ENCODE measurements at places on chromosomes 7 and 10.

DNA sequence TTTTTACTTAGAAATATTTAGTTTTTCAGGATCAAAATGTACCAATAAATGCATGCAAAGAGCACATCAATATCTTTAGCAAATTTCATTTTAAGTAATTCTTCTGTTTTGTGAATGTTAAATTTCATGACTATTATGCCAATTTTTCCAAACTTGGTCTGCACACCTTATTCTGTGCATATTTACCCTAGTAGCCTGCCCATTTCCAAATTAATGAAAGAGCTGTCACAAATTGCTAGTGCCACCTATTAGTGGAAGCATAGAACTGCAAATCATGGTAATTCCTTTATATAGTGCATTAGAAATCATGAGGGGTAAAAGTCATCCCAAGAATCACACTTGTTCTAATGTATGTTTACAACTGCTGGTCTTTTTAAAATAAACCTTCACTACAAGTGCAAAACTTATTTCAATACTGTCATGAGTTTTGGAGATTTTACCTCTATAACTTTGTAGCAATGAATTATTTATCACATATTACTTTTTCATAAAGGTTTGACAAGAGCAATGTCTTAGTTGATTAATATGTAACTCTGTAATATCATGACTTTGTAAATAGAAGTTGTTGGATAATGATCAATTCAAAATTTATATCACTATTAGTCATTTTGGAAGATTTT, 5.7 kb downstream of the SEMA3A start:
- no peak for DNase-seq

GRCh38 chr7:105838627-105839231, 37.7 kb downstream of the ATXN7L1 start:
- DNase-seq = no peak

GRCh38 chr7:129898502-129899160, 54.1 kb downstream of the UBE2H start:
- no peak for DNase-seq

DNA sequence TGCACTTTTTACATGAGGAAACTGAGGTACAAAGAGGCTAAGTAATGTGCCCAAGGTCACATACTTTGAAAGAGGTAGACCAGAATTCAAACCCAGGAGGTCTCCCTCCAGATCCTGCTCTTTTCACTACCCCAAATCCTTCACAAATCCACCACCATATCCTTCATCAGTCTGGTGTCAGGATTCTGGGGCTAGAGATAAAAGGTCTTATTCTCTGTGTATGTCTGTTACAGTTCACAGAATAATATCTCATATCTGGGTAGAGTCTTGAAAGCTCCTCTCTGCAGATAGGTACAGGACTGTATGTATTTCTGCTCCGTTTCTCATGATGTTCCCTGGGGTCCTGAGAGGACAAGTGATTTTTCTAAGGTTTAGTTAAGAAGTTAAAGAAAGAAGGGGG, 4.9 kb downstream of the PIK3CG start:
- DNase-seq = no peak

- no peak for DNase-seq
Measured at GRCh38 chr7:90709501-90710465, 113.7 kb downstream of the CDK14 start.

- DNase-seq = no peak
Measured at GRCh38 chr10:87552248-87552929, 47.7 kb downstream of the MINPP1 start.

GRCh38 chr7:11313801-11314200, 340.1 kb downstream of the PHF14 start:
- no peak for DNase-seq

DNA sequence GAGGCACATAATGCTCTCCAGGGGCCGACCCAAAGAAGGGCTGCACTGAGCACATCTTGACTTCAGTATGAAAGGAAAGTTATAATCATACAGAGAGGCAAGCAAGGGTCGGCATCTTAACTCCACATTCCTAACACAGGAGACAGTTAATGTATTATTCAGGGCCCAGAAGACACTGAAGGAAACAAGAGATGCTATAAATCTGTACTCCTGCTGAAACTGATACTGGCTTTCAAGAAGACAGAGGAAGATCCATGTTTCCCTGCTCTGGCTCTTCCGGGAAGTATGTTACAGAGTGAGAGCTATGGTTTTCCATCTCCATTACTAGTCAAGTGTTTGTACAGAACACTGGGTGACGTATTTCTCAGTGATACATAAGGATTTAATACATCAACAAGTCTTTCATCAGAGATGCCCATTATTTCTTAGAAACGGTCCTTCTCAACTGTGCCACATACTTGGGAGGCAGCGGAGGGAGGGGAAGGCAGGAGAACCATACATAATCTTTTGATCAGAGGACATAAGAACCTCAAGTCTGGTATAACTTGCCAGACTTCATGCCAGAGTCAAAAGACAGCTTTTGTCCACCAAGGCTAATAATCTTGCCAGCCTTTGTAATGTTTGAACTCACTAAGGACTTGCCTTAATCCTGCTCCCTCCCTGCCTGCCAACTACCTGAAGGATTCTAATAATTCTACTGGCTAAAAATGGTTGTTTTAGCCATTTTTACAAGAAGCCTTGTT, 58.1 kb downstream of the ENO4 start:
- DNase-seq = no peak

GRCh38 chr7:2968176-2968575, 75.5 kb downstream of the CARD11 start:
- no peak for DNase-seq

DNA sequence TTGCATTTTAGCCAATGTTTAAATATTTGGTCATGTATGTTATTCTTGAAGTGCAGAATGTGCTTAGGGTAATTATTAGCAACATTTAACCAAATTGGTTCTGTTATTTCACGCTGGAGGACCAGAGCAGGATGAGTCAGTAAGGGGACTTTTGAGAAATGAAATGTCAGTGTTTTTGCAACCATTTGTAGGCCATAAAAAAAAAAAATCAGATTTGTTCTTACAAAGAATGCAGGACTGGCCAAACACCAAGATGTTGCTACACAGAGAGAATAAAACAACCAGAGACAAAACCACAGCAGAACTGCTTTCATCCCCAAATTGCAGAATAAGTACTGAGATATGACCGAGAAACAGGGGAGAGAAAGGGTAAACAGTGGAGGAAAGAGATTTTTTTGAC, 62.1 kb downstream of the TPST1 start:
- DNase-seq = no peak

DNA sequence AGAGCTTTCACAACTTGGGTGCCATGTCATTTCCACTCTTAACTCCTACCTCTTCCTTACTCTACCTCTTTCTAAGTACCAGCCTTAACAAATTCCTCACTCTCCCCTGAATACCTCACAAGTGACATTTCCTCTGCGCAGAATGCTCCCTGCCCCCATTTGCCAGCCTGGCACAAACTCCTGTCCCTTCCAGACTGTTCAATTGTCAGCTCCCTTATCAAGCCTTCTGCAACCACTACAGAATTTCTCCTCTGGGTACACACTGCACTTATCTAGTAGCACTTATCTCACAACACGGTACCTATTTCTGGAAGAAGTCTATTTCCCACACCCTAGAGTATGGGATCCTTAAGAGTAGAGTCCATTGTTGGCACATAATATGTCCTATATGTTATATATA, 39.1 kb upstream of the ANAPC16 start:
- no peak for DNase-seq

DNA sequence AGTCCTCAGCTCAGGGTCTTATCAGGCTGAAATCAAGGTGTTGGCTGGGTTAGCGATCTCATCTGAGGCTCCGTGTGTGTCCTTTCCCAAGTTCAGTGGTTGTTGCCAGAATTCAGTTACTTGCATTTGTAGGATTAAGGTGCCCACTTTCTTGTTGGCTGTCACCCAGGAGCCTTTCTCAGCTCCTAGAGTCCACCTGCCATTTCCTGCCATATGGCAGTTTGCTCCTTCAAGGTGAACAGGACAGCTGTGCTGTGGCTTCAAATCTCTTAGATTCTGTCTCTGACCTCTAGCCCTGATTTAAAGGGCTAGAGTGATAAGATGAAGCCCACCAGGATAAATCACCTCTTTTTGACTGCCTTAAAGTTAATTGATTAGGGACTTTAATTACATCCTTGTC, 1.0 kb upstream of the HIF1AN start:
- no peak for DNase-seq

GRCh38 chr7:138258197-138258559, 181.9 kb downstream of the AKR1D1 start:
- DNase-seq = no peak

- DNase-seq = no peak
Measured at GRCh38 chr7:71706597-71706975, 574.6 kb downstream of the GALNT17 start.

GRCh38 chr7:90495241-90495640, 25.8 kb downstream of the PTTG1IP2 start:
- no peak for DNase-seq

- no peak for DNase-seq
Measured at GRCh38 chr10:119515511-119516045, 26.9 kb downstream of the RGS10 start.

DNA sequence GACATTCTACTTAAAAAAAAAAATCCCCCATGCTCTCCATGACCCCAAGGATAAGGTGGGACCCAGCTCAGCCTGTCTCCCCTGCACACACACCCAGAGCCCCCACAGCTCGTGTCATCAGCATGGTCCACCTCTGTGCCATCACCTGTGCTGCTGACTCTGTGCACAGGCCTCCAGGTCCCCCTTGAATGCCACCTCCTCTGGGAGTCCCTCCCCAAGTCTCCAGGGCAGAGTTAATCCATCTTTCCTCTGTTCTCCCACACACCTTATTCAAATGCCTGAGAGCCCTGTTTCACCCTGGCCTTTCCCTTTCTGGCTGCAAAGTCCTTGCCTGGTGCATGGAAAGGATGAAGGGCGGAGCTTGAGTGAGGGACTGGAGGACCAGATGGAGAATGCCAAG, 194.1 kb upstream of the LYZL2 start:
- no peak for DNase-seq

- DNase-seq = no peak
Measured at GRCh38 chr7:150801946-150802771, 1.6 kb downstream of the TMEM176A start.

GRCh38 chr7:14380881-14381280, 391.4 kb upstream of the ETV1 start:
- no peak for DNase-seq

DNA sequence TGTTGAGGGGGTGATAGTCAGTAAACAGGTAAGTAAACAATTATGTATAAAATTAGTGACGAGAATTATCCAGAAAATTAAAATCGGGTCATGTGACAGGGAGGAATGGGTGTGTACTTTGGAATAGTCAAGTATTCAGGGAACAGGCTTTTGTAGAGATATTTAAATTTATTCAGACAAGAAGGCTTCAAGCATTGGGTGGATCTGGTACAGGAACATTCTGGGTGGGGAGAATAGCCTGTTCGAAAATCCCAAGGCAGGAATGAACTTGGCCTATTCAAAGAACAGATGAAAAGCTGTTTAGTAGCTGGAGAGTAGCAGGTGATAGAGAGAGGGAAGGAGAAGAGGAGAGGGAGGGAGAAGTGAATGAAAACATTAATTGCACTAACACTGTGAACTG, 448.9 kb upstream of the FZD8 start:
- DNase-seq = no peak

- no peak for DNase-seq
Measured at GRCh38 chr7:20521243-20521642, 94.2 kb upstream of the ABCB5 start.

GRCh38 chr10:69492746-69493462, 41.6 kb downstream of the TSPAN15 start:
- DNase-seq = no peak

DNA sequence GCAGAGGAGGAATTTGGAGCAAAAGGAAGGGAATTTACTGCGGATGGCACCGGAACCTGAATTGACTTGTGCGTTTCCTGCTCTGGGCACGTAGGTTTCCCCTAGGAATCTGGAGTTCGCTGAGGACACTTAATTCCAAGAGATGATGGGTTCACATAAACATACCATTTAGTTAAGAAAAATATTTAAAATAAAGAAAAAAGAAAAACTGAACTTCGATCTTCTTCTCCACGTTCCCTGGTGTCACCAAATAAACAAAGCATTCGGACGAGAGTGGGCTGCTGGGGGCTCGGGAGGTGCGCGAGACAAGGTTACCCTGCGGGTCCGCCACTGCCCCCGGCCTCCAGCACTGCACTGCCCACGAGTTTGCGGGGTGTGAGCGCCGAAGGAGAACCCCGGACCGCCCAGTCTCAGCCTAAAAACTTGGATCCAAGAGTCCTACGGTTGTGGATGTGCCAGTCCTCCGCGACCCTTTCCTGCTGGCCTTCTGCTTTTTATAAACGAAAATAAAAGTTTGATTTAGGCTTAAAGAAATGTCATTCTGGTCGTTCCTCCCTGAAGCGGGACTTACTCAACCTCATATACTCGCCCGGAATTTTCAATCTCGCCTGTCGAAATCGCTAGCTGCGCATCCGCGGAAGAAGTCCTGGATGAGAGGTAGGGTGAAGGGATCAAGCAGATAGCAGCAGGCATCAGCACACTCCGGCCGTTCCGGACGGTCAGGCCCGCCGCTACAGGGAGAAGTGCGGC, 30.3 kb downstream of the SKIDA1 start:
- DNase-seq = no peak

DNA sequence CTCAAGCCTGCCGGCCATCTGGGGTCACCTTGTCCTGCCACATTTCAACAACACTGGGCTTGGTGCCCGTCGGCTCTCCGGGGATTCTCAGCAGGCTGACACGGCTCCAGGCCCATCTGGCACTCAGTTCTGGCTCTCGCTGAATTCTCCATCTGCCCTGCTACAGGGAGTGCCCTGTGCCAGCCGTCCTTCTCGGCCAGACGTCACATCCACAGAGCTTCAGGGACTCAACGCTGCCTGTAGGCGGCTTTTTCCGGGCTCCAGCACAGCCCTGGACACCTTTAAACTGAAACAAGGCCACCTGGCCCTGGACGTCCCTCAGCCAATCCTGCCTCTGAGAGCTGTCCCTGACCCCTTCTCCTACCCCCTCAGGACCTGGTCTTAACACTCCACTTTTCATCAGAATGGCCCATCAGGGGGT, 43.0 kb downstream of the TMEM130 start:
- DNase-seq = no peak

DNA sequence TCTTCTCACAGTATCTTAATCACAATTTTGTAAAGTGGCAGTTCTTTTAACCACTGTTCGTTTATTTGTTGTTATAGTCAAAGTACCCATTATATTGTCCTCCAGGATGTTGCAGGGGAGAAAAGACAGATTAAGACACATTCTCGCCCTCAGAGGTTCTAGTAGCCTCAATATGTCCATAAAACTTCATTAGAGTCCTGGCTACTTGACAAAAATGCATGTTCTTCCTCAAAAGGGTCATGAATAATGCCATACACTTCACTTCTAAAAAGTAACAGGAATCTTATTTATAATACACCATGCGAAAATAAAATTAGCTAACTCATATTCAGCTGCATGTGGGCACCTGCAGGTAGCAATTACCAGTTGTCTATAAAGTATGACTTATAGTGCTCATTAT, 109.3 kb upstream of the ANK3 start:
- DNase-seq = no peak

GRCh38 chr7:94510582-94511496, 1.2 kb downstream of the CASD1 start:
- no peak for DNase-seq

GRCh38 chr7:76220185-76221057, 18.7 kb downstream of the SRRM3 start:
- DNase-seq = no peak

All from stimulated activated CD4-positive, alpha-beta T cell treated with anti-CD3 and anti-CD28 coated beads, Interleukin-15, amount 100 ng/mL, for 1 hour (primary cell).